ENCODE measurements at places on chromosomes 13 and 19.
A peak's percentile ranks its signal among the peaks of the same experiment; 100 is the strongest.

GRCh38 chr13:91557328-91558090 lies 159.1 kb downstream of the GPC5 start:
- no peak for DNase-seq

GRCh38 chr13:84433024-84433423 lies 550.8 kb upstream of the SLITRK1 start:
- DNase-seq: no peak

GRCh38 chr19:3617463-3617862 lies 9.1 kb downstream of the CACTIN start:
- DNase-seq: no peak

GRCh38 chr19:36013280-36014011 lies 567 bp downstream of the ALKBH6 start:
- DNase-seq: peak; percentile 38

GRCh38 chr19:45364696-45365095 lies 5.7 kb downstream of the ERCC2 start:
- no peak for DNase-seq

- no peak for DNase-seq
These were observed 82.1 kb upstream of the SLC7A1 start for GRCh38 chr13:29677627-29678026.

DNA sequence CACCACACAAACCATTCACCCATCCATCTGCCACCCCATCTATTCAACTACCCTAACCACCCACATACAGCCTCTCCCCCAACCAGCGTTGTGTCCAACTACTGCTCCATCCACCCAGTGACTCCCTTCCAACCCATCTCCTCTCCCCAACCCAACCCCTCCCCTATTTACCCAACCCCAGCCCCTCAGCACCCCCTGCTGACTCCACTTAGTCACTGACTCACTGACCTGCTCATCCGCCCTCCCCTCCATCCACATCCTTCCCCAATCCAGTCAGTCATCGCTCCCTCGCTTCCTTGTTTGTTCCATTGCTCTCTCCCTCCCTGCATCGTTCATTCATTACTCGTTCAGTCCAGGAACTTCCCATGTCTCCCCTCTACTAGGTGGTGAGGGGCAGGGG lies 39.2 kb downstream of the KCNC3 start:
- no peak for DNase-seq

- no peak for DNase-seq
These were observed 128.7 kb downstream of the UGGT2 start for GRCh38 chr13:95924389-95924994.

DNA sequence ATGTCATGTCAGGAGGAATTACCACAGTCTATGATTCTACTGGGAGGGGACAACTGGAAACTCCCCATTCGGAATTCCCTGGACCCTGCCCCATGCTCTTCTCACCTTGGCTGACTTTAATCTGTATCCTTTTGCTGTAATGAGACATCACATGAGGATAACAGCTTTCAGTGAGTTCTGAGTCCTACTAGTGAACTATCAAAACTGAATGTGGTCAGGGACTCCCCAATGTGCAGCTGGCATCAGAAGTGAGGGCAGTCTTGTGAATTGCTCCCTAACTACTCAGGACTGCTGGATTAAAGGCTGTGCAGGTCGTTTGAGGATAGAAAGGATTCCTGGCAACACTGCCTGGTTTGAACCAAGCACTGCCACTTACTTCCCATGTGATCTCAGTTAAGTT lies 15.2 kb downstream of the SIGLEC7 start:
- DNase-seq: no peak

DNA sequence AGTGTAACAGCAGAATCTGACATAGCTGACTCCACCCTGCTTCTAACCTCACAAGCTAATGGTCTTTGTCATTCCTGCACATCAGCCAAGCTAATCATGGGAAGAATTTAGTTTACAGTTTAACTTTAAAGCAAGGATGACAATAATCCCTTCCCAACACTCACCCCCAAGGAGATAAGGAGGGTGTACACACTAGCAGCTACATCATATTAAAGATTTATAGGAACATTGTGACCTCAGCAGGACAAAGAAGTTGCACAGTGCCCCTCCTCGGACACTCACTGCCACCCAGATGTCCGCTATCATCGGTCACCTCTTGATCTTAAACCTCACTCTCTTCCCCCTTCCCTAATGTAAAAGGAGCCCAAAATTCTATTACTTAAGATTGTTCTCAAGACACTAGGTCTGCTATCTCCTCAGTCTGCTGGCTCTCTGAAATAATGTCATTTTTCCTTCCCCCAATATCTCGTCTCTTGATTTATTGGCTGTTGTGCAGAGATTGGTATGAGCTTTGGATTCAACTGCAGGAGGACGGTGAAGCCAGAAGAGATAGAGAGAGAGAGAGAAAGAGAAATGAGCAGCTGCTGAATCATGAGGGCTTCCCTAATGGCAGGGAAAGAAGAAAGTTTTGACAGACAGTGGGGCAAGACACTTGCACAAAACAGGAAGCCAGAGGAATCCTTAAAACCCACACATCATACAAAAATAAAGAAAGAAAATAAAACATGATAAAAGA lies 17.5 kb upstream of the FFAR2 start:
- DNase-seq: no peak

- no peak for DNase-seq
These were observed 158.1 kb downstream of the IRS2 start for GRCh38 chr13:109628251-109628699.

DNA sequence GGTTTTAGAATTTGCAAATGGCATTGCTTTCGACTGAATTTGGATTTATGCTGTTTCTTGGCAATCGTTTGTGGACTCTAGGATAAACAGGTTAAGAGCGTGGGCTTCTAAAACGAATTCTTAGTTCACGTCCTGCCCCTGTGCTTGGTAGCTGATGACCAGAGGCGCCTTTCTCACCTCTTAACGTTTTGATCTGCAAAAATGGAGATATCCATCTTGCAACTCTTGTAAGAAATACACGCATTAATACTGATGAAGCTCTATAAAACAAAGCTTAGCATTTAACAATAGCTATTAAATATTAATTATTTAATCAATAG lies 580 bp upstream of the KATNAL1 start:
- DNase-seq: no peak

- no peak for DNase-seq
These were observed 8.6 kb downstream of the PRKCSH start for GRCh38 chr19:11444059-11444458.

- no peak for DNase-seq
These were observed 28.4 kb upstream of the ZNF681 start for GRCh38 chr19:23787106-23787505.

DNA sequence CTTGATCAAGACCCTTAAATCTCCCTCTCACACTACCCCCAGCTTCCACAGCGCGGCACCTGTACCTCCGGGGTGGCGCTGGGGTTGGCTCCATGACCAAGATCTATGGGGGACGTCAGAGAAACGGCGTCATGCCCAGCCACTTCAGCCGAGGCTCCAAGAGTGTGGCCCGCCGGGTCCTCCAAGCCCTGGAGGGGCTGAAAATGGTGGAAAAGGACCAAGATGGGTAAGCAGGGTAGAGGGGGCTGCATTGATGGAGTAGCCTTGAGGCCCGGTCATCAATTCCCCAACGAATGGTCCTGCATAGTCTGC lies 8.1 kb upstream of the CD79A start:
- no peak for DNase-seq

GRCh38 chr19:47696635-47697034 lies 16.6 kb upstream of the EHD2 start:
- no peak for DNase-seq

DNA sequence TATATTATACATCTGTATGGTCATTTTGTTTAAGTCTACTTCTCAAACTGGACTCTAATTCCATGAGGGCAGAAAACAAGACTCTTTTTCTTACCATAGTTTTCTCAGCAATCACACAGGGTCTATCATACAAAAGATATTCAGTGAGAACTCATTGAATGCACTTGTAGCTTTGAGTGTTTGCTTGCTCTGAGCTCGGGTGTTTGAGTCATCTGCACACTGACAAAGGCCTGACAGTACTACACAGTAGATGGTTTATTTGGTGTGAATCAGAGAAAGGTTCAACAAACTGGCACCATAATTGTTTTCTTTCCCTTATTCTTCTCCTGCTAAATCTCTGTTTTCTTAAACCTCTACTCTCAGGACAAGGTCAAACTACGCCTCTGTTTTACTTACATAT lies 586.4 kb downstream of the LMO7 start:
- DNase-seq: no peak

- peak; percentile 27 for DNase-seq
These were observed 63.4 kb downstream of the TEX29 start for GRCh38 chr13:111383591-111384440.

GRCh38 chr19:1457031-1457739 lies 7.3 kb downstream of the APC2 start:
- no peak for DNase-seq

- DNase-seq: no peak
These were observed 2.9 kb downstream of the LAMP1 start for GRCh38 chr13:113299951-113300350.

- no peak for DNase-seq
These were observed 9.0 kb upstream of the PRKD2 start for GRCh38 chr19:46725859-46726393.

DNA sequence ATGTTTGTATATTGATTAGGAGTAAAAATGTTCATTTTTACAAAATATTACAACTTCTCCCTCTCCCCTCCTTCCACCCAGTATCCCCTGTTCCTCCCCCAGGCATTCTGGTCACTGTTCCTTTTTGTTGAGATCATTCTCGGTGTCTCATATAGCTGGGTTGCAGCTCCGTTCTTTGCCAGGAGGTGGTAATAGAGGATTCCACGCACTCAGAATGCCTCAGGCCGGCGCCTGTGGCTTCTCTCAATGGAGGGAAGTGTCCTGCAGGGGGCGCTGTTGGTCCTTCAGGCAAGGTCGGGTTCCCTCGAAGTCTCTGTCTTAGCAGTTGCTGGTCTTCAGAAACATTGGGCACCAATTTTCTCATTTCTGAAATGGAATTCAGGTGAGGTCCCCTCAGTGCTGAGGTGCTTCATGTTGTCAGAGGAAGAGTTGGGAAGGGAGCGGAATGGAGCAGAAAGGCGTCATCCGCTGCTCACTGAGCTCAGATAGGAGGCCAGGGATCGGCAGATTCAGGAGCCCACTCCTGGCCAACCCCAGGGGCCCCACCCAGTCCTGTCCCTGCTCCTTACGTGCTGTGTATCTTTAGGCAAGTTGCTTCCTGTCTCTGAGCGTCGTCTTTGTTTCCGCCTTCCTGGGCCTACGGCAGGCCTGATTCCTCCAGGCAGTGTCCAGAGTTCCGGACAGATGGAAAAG lies 10.3 kb upstream of the GARIN5A start:
- no peak for DNase-seq

DNA sequence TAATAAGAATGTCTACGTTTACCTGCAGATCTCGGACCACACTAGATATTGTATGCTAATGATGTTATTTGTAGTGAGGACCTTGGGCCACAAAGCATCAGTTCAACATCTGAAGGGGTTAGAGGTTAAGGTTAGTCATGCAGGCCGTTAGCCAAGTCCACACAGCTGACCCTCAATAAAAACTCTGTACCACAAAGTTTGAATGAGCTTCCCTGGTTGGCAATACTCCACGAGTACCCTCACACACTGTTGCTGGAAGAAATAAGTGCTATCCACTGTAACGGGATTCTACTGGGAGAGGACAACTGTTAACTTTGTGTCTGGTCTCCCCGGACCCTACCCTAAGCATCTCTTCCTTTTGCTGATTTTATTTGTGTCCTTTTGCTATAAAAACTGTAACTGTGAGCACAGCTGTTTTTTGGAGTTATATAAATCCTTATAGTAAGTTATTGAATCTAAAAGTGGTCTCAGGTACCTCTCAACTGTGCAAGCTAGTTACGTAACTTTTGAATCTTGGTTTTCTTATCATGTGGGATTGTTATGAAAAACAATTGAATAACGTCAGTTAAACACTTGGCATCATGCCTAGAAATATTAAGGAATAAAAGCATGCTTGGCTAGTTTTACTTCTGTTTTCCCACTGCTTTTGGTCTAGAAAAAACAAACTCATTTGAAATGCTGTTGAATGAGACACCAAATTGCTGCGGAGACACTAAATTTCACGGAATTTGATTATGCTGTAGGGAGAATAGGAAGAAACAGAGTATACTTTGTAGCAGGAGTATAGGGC lies 181.5 kb downstream of the DNAJC3 start:
- no peak for DNase-seq

GRCh38 chr13:52736891-52737290 lies 2.7 kb downstream of the CNMD start:
- no peak for DNase-seq

DNA sequence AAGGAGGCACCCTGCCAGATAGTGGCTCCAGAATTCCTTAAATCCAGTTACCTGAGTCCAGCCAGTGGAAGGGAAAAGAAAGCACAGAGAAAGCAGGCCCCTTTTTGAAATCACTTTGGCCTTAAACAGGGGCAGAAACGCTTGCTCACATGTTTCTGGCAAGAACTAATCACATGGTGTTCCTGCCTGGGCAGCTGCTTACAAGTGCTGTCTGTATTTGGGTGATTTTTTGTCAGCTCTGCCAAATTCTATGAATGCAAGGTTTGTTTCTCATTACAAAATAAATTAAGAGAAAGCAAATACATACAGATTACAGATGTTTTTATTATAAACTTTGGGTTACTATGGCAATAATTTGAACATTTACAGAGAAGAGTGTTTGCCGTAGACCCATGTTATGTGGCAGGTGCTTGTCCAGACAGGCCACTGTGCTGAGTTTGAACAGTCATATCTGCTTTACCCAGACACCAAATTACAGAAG lies 1237.8 kb downstream of the SLITRK5 start:
- DNase-seq: no peak

GRCh38 chr13:88764103-88764502 lies 1092.9 kb downstream of the SLITRK5 start:
- DNase-seq: no peak

GRCh38 chr19:1097810-1098176 lies 2.6 kb upstream of the POLR2E start:
- no peak for DNase-seq

DNA sequence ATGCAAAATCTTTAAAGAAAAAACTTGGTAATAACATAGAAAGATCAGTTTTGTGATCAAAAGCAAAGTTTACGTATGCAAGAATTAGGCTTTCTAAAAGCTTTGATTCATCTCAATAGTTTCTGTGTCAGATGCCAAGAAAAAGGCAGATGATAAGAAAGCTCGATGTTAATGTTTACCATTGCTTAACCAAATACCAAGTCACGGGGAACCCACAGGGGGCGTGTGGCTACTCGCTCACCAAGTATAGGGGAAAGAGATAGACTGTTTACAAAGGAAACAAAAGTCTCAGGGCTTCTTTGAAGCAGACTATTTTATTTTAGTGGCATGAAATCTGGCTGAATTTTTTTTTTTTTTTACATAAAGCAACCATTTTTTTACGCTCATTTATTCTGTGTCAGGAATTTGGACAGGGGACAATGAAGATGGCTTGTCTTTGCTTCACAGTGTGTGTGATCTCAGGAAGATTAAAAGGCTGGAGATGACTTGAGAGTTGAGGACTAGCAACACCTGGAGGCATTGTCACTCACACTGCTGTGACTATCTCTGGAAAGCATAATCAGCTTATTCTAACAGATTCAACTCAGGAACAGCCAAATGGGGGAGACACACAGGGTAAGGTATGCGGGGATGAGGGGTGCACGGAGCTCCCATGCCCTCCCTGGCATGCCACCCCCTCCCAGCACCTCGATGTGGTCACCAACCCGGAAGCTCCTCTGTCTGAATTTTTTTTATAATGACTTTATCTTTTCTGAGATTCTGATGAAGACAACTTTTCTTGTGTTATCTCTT lies 24.9 kb downstream of the RCBTB1 start:
- no peak for DNase-seq

- DNase-seq: no peak
These were observed 133.4 kb downstream of the OXGR1 start for GRCh38 chr13:96860882-96861281.

- no peak for DNase-seq
These were observed 78.9 kb downstream of the TNFSF11 start for GRCh38 chr13:42652642-42653415.

GRCh38 chr13:80865329-80865728 lies 524.4 kb upstream of the SPRY2 start:
- no peak for DNase-seq

Data from liver (tissue), 10 donors.